MV-4-11 (cell line): ENCODE measurements at places on chromosomes 3 and 15.

DNA sequence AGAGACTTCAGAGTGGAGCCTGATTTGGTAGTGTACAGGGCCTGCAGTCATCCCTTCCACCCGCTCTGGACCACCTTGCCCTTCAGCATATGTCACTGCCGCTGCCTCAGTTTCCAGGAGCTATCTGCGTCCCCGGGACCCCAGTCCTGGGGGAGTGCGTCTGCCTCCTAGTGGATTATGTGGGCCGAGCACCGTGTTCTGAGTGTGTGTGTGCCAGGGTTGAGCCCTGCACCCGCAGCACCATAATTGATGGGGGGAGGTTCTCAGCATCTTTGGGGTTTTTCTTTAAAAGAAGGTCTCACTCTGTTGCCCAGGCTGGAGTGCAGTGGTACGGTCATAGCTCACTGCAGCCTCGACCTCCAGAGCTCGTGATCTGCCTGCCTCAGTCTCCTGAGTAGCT, 33.6 kb downstream of the CD276 start:
- DNase-seq: no peak

- no peak for DNase-seq
These were observed 389.3 kb downstream of the TBL1XR1 start for GRCh38 chr3:176807938-176808337.

DNA sequence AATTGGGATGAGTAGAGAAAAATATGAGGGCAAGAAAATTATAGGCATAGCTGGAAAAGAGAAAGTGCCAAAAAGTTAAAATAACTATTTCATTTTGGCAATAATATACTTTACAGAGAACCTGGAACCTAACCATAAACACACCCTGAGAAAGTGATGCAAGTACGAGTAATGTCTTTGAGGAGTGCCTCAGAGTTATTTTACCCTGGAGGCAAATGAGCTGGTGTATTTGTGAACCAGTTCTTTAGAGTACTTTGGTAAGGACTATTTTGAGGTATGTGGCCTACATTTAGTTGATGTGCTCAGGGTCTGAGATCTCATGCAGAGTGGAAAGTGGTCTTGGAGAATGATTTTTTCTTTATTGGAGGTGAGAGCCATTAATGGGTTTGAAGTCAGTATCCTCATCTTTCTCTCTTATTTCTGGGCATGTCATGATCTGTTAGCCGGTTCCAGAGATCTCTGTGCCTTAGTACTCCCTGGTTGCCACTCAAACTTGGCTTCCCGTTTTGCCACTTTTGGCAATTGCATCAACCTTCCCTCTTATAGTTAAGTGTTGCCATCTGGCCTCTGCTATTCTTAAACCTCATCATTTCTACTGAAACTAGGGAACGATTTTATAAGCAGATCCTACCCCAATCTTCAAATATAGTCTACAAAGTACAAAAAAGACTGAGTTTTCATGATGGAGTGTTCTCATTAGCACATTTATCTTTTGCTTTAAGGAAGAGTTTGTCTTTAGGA, 145.7 kb downstream of the EPHA6 start:
- DNase-seq: no peak

GRCh38 chr3:50130436-50130835, 24.7 kb upstream of the SEMA3F start:
- no peak for DNase-seq

GRCh38 chr3:69724722-69725435, 14.4 kb upstream of the MITF start:
- no peak for DNase-seq

GRCh38 chr3:102265720-102266119, 169.1 kb upstream of the ZPLD1 start:
- no peak for DNase-seq

DNA sequence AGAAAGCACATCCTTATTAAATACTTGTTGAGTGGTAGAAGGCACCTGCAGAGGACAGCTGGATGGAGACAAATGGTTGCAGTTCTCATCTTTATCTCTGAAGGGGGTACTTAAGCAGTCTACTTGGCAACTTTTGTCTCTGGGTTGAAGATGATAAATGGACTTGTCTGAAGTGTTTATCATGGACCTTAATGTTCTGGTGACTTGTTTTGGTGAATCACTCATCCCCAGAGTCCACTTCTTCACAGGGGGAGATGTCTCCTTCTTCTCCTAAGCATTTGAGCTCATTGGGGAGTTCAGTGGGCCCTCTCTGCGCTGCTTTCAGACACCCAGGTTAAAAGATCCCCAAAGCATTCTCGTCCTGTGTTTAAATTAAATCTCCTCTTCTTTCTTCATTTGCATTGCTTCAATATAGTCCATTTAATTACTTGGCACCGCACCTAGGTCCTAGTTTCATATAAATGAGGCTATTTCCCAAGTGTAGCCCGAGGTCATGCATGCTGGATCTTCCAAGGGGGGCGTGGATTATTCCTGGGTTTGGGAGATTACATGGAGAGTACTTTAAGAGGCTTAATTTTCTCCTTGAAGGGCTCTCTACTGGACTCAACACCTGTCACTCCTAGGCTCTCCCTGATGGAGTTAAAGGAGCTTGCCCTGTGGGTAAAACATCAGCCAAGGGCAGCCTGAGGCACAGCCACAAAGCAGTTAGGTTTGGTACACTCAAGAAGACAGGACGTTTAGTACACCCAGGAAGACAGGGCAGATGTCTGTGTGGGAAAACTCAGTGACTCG, 239.3 kb upstream of the C2CD4B start:
- no peak for DNase-seq

- no peak for DNase-seq
These were observed 176.0 kb upstream of the SLC24A5 start for GRCh38 chr15:47944637-47945288.

DNA sequence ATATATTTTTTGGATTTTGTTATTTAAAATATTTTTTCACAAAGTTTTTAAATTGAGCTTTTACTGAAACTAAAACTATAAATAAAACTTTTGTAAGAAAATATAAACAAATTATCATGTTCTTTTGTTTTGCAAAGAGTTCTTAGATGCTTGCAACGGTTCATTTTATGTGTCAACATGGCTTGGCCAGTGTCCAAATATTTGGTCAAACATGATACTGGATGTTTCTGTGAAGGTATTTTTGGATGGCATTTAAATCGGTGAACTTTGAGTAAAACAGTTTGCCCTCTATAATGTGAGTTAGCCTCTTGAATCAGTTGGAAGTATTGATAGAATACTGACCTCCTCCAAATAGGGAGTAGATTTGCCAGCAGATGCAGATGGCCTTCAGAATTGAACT, 612.6 kb upstream of the NECTIN3 start:
- DNase-seq: no peak

- DNase-seq: no peak
These were observed 46.0 kb downstream of the KLHL25 start for GRCh38 chr15:85748729-85749128.

GRCh38 chr3:44831232-44831631, 30.5 kb upstream of the TMEM42 start:
- DNase-seq: no peak

DNA sequence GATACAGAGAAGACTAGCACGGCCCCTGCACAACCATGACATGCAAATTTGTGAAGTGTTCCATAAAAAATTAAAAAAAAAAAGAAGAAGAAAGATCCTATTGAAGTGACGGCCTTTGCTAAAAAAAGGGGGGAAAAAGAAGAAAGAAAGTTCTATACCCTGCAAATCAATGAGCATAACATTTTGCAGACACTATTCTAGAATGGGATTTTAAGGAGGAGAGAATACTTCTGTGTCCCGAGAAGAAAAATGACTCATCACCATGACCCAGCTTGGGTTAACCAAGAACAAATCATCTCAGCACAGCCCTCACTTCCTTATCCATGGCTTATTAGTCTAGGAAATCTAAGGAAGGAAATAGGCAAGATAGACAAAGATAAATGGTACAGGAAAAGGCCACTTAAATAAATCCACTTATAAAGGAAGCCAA, 7.4 kb upstream of the SH3BP5 start:
- DNase-seq: peak; percentile 64

DNA sequence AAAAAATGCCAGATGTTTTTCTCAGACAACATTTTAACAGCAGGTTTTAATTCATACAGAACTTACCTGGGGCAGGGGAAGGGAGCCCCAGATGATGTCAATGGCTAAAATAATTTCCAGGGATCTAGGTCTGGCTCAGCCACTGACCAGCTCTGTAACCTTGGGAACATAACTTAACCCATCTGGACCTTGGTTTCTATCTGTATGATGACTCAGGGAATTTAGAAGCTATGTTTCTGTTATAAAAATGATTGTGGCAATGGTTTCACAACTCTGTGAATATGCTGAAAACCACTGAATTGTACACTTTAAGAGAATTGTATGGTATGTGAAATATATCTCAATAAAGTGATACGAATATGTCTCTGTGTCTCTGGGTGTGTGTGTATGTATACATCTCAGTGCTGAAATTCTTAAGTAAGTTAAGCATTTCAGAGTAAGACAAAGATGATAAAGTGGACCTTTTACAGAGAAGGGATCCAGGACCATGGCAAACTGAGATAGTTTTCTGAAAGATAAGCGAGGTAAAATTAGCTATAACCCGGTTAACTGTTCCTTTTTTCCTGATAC, 2.9 kb downstream of the SH3GL3 start:
- DNase-seq: no peak

GRCh38 chr3:87541723-87542122, 265.3 kb upstream of the POU1F1 start:
- DNase-seq: no peak

- DNase-seq: no peak
These were observed 22.8 kb downstream of the CFAP100 start for GRCh38 chr3:126417515-126417914.

DNA sequence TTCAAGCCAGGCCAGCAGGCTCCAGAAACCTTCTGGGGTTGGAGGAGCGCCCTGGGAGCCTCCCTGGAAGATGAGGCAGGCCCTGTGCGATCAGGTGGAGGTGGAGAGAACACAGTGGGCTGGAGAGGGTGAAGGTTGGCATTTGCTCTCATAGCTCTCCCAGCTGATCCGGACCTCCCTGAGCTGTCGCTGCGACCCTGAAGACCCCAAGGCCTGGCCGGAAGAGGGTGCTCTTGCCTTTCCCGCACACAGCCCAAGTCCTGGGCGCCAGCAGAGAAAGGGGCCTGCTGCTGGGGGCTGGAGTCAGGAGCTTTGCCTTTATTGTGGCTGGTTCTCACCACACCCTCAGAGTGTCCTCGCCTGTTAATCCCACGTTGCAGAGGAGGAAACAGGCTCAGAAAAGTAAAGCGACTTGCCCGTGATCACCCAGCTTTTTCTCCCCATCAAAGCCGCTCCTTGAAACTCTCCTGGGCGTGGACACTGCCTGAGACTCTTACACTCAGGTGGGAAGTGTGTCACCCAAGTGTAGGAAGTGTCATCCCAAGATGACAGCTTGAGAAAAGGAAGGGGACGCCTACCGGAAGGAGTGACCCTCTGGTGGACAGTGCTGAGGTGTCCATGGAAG, 8.6 kb upstream of the RPL29 start:
- peak; percentile 38 for DNase-seq

DNA sequence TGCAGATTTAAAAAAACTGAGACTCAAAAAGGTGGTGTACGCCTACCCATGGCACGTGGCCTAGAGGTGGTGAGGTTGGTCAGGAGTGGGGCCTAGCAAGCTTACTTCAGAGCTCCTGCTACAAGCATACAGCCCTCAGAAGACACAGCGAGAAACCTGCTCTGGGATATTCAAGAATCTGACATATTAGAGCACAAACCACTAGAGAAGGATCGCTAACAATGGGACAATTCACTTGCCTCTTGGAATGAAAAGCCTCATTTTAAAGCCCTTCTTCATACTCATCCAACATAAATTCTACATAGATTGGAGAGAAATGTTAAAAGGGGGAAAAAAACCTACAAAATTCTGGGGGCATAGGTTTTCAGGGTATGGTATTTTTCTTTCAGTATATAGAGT, 118.0 kb upstream of the ARHGEF3 start:
- no peak for DNase-seq

- no peak for DNase-seq
These were observed 721 bp downstream of the ADAMTS7 start for GRCh38 chr15:78810362-78811123.

- peak; percentile 73 for DNase-seq
These were observed 19.1 kb downstream of the ZDHHC19 start for GRCh38 chr3:196192036-196192523.

DNA sequence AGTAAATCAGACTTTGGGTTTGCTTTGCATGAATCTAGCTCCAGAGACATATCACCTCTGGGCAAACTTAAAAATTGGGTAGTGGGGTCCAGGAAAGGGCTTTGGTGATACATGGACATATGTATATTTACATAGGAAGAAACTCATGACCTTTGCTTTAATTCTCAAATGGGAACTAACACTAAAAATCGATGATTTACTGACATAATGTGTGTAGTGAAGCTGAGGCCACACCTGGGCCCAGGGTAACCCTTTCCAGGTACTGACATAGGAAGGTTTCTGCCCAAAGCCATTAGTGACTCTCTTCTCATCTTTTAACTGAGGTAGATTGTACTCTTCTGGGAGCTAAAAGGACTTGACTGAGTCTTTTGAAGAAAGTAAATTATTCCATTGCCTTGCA, 411.2 kb upstream of the TBL1XR1 start:
- no peak for DNase-seq

- DNase-seq: no peak
These were observed 353.1 kb upstream of the ALCAM start for GRCh38 chr3:105013657-105014056.

- no peak for DNase-seq
These were observed 92.3 kb downstream of the DHX30 start for GRCh38 chr3:47895241-47895640.

GRCh38 chr3:127168271-127168670, 24.7 kb upstream of the PRR23E start:
- no peak for DNase-seq

- no peak for DNase-seq
These were observed 246.9 kb upstream of the LRIG1 start for GRCh38 chr3:66747696-66748095.

DNA sequence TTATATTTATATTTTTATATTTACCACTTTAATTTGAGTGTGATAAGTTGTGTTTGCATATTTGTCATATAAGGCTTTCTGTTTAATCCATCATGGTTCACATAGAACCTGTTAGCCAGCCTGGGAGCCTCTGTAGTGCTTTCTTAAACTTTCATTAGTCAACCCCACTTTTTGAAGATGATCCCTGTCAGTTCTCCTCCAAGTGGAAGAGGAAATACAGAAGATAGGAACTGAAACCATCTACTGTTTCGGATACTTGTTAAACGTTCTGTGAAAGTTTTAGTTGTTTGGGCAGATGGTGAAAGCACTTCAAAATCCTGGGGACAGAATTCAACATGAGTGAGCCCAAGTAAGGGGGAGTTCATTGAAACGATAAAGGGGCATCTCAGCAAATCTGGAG, 4.6 kb upstream of the SAMMSON start:
- DNase-seq: peak; percentile 87
